ENCODE measurements at places on chromosomes 5 and 9.

- no peak for DNase-seq
These were observed 284.9 kb downstream of the CEMIP2 start for GRCh38 chr9:71483436-71483835.

DNA sequence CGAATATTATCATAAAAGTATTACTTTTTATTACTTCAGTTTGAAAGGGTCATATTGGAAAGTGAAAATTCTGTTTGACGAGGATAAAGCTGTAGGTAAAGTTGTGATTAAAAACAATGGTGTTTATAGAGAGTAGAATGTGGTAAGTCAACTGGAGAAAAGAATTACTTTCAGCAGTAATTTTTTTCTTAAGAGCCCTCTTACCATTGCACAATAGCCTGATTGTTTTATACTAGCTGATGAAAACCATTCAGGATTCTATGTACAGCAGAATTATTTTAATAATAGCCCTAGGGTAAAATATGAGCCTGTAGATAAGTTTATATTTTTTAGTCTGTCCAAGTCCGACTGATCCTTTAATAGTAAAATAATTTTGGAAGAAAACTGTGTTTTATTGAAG, 16.6 kb downstream of the CDC42SE2 start:
- no peak for DNase-seq

DNA sequence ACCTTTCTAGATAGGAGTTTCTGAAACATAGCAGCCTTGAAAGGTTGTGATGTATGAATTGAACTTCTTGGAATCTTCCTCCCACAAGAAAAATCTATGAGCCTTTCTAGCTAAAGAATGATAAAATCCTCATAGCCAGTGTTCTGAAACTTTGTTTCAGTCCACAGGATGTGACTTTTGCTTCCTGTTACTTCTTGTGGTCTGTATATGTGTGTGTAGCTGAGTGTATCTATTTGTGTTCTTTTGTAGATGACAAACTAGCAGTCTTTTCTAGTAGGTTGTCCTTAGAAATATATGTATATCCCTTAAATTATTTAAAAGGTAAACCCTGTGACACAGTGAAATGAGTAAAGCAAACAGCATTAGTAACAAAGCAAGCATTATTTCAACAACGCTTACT, 188.8 kb downstream of the MRPS30 start:
- no peak for DNase-seq

DNA sequence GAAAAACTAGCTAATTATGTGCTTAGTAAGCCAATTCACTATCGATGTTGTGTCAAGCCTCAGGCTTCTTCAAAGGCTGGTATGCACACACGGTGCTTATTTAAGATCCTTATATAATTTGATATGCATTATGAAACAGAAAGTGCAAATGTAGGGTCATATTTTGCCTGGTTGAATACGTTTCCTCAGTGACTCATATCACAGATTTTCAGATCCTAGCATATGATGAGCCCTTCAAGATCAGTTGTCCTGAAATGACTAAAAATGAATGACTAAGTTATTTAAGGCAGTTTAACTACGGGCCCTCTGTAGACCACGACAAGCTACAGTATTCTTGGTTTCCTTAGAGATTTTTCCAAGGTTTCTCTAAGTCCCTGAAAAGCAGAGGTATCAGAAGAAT, 778.3 kb downstream of the PRELID2 start:
- DNase-seq, result no peak

DNA sequence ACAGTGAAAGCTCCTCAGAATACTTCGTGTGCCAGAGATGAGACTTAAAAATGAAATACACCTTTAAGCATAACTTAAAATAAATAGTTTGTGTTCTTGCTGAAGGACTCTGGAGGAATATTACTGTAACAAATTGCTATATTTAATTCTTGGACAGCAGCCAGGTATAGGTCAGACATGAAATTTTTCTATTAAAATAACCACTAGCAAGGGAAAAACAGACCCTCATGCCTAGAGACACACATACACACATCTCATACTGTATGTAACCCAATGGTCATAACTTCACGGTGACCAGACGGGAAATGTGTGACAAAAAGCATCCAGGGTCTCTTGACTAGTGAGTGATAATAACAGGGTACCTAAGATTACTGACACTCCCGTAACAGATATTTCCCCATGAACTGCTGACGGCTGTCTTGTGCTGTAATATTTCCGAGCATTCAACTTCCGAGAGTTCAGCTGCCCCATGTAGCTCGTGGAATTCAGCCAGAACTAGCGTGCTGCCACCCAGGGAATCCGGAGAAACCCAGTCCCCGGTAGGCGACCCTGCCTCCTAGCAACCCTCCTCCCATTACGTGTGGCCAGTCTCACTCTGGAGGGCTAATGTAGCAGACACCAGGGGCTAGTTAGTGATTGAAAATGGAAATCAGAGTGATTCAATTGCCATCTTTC, 2295.1 kb upstream of the WWC1 start:
- no peak for DNase-seq

DNA sequence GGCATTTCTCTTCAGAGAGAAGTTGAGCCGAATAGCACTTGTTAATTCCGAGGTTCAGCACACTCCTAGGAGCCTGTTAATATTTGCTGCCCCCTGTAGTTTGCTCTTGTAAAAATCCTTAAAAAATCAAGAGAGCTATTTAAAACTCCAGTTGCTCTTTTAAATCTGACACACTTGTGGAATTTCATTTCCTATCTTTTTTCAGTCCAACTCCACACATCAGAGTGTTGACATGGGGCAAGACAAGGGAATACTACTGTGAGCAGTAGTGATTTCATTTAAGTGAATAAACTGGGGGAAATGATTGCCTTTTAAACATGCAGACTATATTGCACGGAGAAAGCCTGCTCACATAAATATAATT, 1096.3 kb upstream of the DMAC1 start:
- DNase-seq, result peak; percentile 71

All from hematopoietic multipotent progenitor cell treated with erythropoietin and hydrocortisone succinate and interleukin-3 and kit ligand, for 6 days (in vitro differentiated cells).